ENCODE measurements at places on chromosomes 12 and 14.
A peak's percentile ranks its signal among the peaks of the same experiment; 100 is the strongest.

DNA sequence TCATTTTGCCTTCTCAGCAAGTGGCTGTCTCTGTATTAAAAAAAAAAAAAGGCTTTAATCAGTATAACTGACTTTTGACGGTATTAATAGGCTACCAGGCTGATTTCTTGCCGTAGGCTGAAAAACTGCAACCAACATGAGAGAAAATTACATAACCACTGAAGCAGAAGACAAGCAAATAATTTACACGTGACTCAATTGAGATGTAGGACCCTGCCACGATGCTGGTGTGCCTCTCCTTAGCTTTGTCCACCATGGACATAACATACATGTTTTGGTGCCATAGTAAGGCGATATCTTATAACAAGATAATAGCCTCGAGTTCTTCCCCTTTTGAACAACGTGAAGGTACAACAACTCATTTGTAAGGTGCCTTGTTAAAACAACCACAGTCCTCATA, 88.7 kb upstream of the GRIP1 start:
- DNase-seq, result no peak

- DNase-seq, result no peak
Measured at GRCh38 chr12:52417740-52418139, 11.6 kb upstream of the KRT82 start.

- no peak for DNase-seq
Measured at GRCh38 chr14:94363151-94363624, 25.2 kb downstream of the SERPINA1 start.

DNA sequence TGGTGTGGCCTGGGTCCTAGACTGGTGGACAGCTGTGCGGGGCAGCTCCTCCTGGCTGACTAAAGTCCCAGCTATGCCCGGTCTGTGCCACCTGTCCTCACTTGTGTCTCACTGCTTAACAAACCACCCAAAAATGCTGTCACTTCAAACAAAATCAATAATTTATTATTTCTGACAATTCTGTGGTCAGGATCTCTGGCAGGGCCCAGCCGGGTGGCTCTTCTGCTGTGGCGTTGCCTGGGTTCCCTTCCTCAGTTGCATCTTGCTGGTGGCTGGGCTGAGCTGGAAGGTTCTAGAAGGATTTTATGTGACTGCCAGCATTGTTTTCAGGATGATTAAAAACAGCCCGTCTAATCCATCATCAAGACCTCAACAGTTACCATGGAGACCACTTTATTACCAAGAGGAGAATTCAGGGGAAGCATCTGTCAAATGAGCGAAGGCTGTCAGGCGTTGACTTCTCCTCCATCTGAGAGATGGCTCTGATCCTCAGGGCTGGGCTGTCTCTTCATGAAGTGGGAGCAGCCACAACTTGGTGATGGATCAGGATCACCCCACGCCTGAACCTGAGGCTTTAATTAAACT, 280.6 kb upstream of the SFSWAP start:
- DNase-seq, result no peak

GRCh38 chr14:95523051-95523814, 6.8 kb upstream of the SYNE3 start:
- peak; percentile 32 for DNase-seq

GRCh38 chr14:67510836-67511235, 22.3 kb upstream of the PLEKHH1 start:
- DNase-seq, result no peak

All from inflammatory macrophage (primary cell).